Cerebellum (tissue), 4 donors: ENCODE measurements at places on chromosomes 6 and 20. TPM values are rescaled to one million over a fixed set of nuclear protein-coding genes. Genes with fewer than 3 reads are reported as not detected.

GRCh38 chr20:4813076-4813862 is 91.6 kb downstream of the PRND start:
- no peak for DNase-seq

DNA sequence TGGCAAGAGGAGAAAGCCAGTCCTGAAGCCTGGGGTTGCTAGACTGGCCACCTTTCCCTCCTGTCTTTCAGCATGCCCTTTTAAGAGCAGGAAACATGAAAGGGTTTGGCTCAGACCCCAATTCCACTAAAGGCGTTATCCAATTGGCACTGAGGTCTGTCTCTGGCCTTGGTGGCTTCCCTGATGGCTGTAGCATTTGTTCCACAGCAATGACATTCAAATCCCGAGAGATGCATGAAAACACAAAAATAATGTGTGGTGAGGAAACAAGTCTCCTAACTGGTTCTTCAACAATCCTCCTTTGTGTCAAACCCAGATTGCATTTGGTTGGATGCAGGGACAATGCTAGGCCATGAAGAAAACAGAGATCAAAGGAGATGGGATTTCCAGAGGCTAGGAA is 56.5 kb upstream of the ADTRP start:
- no peak for DNase-seq

DNA sequence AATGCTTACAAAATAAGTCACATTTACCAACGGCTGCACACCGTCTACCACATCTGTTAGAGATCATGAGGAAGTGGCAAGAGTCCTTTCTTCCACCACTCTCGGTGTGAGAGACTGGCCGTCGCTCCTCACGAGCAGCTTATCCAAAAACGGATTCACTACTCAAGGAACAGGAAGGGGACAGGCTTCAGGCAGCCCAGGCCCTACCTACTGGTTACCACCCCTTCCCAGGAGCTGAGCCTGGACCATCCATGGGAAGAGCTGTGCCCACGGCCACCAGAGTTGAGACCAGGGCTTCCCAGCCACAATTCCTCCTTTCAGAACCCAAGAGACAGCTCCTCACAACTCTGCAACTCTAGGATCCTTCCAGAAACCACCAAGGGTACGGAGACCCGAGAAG is 37.0 kb downstream of the FOXF2 start:
- DNase-seq, result no peak

The LAMP5 gene
- total RNA-seq, result 4.4 TPM

- no peak for DNase-seq
These were observed 187.7 kb upstream of the PRSS16 start for GRCh38 chr6:27059621-27060425.

The ZC2HC1B gene
- not detected for total RNA-seq

- no peak for DNase-seq
These were observed 142.1 kb downstream of the CD83 start for GRCh38 chr6:14259594-14260152.

DNA sequence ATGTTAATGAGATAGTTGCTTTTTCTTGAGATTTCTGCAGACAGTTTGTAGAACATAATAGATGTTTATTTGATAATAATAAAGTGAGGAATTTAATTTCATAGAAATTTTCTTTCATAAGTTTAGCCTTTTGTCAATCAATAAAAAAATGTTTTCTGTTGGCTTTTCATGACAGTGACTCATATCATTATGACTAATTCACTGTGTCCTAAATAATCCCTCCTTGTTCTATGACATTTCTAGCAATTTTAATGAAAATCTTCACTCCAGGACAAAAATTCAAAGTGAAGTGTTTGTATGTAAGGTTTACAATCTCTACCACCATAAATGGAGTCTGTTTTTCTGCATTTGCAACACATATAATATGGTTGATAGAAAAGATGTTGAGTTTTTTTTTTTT is 109.9 kb downstream of the UTRN start:
- no peak for DNase-seq

The TBP gene
- total RNA-seq, result 13.1 TPM

- DNase-seq, result no peak
These were observed 758.3 kb upstream of the DEFB115 start for GRCh38 chr20:30499123-30499522.

- no peak for DNase-seq
These were observed 167.7 kb downstream of the SIM1 start for GRCh38 chr6:100296810-100297544.

DNA sequence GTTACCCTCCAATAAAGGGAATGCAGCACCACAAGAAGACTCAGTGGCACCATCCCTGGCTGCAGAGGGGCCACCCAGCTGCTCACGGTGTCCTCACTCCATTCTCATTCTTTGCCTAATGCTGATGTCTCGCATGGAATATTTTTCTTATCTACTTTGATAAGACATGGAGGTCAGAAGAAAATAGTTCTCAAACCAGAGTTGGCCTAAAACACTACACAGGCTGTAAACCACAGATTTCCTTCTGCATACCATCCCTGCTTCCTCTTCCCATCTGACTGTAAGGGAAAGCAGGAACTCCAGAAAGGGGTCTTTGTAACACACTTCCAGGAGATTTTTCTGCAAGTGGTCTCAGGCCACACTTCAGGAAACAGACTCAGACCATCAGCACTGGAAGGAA is 43.1 kb upstream of the CD93 start:
- no peak for DNase-seq

DNA sequence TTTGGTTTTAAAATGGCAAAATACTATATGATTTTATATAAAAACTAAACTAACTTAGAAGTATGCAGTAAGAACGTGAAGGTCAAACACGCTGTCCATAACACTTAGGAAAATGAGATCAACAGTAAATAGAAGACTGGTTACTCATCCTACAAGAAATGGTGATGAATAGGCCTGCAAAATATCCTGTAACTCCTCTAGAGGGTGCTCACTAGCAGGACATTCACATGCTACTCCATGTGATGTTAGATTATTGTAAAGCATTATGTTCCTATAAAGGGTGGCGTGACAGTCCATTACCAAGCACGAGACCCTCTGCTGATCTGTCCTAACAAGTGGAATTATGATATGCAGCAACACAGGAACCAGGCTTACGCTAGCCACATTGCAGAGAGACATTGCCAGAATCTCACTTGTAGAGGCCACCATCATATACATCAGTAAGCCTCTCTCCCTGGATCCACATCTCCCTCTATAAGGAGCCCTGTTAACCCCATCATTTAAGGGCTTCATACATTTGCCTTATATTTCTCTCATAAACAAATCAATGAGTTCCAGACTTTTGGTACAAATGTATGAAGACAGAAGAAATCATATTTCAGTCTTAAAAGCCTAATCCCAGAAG is 18.0 kb upstream of the DEFB129 start:
- peak; percentile 10 for DNase-seq

- no peak for DNase-seq
These were observed 3.3 kb upstream of the BIRC7 start for GRCh38 chr20:63232235-63233060.

DNA sequence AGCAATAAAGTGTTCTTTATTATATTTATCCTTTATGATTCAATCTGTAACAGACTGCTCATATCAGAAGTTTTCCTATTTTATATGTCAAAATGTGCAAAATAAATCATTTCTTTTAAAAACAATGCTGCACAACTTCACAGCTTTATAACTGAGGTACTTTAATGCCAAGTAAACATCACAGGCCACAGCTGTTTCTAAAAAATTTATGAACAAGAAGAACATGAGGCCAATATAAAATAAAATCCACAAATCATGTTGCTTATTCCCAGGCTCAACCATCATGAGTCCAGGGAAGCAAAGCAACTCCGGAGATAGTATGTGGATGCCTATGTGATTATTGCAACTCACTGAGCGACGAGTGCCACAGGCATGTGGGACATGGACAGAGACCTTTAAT is 195.5 kb downstream of the ISM1 start:
- no peak for DNase-seq

DNA sequence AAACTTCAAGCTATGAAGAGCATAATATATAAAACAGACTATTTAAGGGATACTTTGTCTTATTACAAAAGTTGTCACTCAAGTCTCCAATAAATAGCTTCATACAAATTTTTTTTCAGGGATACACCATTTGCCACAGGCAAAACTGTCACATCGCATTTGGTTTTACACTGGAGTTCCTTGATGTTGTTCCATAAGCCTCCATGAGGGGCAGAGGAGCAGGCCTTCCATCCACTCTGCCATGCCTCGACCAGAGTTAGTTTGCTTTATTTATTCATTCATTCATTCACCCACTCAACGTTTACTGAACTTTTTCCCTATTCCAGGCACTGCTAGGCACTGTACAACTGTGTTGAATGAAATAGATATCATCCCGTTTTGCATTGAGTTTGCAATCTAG is 246.6 kb downstream of the PHF3 start:
- DNase-seq, result no peak

DNA sequence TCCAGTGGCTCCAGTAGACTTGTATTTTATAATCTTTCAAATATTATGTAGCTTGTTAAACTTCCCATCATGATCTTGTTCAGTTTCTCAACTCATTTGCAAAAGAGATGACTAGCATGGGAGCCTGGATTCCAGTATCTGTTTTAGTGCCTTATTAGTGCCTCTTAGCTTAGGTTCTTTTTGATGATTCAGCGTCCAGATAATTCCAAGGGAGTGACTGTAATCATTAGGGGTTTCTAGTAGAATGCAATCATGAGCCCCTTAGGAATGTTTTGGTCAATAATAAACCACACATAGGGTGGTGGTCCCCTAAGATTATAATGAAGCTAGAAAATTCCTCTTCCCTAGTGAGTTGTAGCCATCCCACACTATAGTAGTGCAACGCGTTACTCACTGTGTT is 7.0 kb downstream of the CD2AP start:
- no peak for DNase-seq

DNA sequence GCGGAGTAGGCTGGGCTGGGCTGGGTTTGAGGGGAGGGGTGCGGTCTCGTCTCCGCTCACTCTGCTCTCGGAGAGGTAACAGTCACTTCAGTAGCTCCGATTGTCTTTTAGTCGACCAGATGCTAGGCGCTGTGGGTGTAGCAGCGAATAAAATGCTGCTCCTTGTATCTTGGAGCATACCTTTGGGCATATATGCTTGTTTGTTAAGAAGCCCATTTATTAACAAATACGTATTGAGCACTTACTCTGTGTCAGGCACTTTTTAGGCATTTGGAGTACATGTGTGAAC is 545 bp downstream of the ACTR5 start:
- no peak for DNase-seq

The EMILIN3 gene
- 4.8 TPM for total RNA-seq

DNA sequence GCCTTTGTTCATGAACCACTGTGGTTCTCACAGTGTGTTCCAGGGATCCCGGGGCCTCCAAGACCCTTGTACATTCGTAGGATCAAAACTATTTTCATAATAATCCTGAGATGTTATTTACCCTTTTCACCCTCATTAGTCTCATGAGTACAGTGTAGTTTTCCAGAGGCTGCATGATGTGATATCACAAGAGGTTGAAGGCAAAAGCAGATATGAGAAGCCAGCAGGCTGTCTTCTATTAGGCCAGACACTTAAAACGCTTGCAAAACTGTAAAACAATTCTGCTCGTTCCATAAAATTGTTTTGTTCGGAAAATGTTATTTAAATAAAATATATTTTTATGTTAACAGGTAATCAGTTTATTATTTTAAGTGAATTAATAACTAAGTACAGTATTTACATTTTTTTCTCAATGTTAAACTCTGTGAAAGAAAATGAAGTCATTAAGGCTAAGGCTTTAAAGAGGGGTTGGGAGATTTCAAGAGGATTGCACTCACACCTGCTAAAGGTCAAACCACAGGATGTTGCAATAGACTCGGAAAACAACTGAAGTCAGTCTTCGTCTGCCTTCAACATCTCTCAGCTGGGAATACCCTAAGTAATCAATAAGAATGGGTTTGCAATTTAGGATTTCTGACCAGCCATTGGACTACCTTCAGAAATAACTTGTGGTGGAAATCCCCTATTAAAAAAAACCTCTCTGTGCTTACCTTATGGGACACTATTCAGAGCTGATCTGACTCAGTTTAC is 474.2 kb downstream of the KIF16B start:
- no peak for DNase-seq

DNA sequence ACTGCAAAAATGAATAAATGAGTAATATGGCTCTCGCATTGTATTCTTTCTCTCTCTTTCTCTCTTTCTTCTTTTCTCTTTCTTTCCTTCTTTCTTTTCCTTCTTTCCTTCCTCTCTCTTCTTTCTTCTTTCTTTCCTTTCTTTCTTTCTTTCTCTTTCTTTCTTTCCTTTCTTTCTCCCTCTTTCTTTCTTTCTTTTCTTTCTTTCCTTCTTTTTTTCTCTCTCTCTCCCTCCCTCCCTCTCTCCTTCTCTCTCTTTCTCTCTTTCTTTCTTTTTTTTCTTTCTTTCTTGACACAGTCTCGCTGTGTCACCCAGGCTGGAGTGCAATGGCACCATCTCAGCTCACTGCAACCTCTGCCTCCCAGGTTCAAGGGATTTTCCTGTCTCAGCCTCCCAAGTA is 20.3 kb upstream of the ELOVL5 start:
- no peak for DNase-seq

DNA sequence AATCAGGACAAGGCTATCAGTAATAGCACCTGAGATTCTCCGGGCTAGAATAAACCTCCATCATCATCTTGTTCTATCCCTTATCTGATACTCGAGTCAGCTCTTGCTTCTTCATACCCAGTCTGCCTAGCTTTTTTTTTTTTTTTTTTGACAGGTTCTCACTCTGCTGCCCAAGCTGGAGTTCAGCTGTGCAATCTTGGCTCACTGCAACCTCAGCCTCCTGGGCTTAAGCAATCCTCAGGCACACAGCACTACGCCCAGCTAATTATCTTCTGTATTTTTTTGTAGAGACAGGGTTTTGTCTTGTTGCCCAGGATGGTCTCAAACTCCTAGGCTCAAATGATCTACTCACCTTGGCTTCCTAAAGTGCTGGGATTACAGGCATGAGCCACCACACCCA is 19.5 kb downstream of the SRSF6 start:
- no peak for DNase-seq

DNA sequence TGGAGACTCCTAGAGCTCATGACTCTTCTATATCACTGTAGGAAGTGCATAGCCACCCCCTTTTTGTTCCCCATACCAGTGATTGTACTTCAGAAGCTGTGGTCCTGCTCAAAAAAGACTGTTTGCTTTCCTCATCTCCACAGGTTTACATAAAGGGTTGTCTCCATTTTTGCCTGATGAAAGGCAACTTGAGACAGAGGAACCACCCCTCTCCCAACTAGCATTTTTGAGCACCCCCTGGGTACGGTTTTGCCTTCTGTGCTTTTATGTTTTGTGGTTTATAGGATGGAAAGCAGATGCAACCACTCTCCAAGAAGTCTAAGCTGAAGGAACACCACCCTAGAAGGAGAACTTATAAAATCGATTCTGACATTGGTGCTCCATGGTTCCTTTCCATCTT is 127.7 kb upstream of the SUPT3H start:
- no peak for DNase-seq

- peak; percentile 40 for DNase-seq
These were observed 8.6 kb upstream of the YTHDF1 start for GRCh38 chr20:63224412-63225081.

GRCh38 chr20:49540232-49540620 is 27.7 kb downstream of the PTGIS start:
- DNase-seq, result no peak

DNA sequence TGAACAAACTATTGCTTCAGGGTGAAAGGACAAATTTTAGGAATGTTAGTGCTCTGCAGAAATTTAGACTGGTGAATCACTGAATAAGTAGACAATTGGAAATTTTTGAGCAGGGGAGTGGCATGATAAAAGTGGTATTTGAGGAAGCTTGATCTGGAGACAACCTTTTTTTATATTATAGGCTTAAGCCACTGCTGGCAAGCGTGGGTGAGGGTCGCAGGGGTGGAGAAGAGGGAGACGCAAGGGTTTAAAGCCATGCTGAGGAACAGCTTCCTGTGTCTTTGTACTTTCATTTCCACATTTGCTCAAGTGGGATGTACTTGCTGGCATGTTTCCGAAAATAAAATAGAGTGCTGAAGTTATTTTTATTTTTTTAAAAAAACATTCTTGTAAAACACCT is 23.7 kb downstream of the NCOA7 start:
- DNase-seq, result no peak
